ENCODE measurements at places on chromosomes 1 and 21.

GRCh38 chr1:51733793-51734522, 117.1 kb downstream of the OSBPL9 start:
- no peak for DNase-seq

GRCh38 chr1:187514110-187514509, 685.4 kb downstream of the PLA2G4A start:
- DNase-seq, result no peak

- no peak for DNase-seq
Measured at GRCh38 chr1:232211149-232211548, 418.8 kb downstream of the SIPA1L2 start.

- no peak for DNase-seq
Measured at GRCh38 chr1:228488818-228489674, 1.9 kb downstream of the RNF187 start.

DNA sequence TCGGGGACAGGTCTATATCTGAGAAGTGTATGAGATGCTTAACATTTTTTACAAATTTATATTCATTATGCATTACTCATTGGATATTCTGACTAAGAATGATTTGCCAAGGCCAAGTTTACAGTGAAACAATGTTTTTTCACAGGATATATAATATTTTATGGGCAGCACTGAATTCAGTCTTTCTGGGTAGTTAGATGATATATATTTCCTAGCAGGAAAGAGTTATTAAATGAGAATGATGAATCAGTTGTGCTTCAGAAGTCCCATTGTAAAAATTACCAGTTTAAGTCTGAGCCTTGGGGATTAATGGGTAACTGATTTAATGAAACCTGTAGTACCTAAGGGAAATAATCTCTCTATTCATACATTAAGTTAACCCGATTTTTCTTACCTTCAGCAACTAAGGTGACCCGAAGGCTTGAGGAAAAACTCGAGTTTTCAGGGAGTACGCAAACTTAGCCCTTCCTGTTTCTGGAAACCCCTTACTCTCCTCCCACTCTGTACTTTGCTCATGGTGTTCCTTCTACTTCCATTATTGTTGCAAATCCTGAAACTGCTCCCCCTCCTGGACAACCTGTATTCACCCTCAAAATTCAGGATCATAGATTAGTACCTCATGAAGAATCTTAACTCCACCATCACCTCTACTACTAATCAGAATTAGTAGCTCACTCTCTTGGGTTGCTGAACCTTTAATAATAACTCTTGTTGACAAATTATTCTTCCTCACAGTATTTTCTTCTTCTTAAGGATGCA, 135.1 kb downstream of the AK5 start:
- DNase-seq, result no peak

GRCh38 chr1:240395336-240395735, 216.6 kb downstream of the GREM2 start:
- no peak for DNase-seq

- no peak for DNase-seq
Measured at GRCh38 chr1:39452081-39452480, 39.4 kb upstream of the BMP8A start.

DNA sequence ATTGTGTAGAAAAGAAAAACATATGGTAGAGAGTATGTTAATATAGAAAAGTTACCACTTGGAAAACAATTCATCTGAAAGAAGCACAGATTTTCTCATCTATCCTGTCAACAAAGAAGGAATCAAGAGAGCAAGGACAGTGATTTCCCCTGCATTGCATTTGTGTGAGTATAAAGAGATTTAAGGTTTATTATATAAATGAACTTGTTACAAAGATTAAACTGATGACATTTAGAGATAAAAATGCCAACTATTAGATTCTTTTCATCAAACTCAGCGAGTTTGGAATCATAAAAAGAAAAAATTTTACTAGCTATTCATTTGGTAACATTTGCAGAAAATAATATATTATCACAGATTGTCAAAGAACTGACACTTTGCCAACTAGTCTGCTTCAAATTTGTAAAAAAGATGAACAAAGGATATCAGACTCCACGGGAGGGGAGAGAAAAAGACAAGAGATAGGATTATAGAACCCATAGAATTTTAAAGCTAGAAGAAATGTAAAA, at the start of gene RGS21:
Gene RGS21 (plus strand): TSS at position 51 of the 509 bp plus-strand sequence. CDS start 26,045 bp downstream, outside the sequence.
- no peak for DNase-seq

DNA sequence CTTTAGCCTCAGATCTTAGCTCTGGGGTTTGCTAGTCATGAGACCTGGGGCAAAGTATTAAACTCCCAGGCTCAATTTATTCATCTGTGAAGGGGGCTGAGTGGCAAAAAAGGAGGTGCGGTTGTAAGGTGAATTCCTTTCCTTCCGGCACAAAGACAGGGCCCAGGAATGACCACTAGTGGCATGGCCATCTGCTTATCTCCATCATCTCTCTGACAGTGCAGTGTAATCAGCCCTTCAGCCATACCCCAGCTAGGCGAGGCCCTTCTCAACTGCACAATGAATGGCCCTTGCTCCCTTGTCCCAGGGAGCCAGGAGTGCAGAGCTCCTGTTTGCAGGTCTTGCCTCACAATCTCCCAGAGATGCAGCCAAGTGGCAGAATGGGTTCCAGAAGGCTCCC, 5.6 kb upstream of the SLC26A9 start:
- no peak for DNase-seq

DNA sequence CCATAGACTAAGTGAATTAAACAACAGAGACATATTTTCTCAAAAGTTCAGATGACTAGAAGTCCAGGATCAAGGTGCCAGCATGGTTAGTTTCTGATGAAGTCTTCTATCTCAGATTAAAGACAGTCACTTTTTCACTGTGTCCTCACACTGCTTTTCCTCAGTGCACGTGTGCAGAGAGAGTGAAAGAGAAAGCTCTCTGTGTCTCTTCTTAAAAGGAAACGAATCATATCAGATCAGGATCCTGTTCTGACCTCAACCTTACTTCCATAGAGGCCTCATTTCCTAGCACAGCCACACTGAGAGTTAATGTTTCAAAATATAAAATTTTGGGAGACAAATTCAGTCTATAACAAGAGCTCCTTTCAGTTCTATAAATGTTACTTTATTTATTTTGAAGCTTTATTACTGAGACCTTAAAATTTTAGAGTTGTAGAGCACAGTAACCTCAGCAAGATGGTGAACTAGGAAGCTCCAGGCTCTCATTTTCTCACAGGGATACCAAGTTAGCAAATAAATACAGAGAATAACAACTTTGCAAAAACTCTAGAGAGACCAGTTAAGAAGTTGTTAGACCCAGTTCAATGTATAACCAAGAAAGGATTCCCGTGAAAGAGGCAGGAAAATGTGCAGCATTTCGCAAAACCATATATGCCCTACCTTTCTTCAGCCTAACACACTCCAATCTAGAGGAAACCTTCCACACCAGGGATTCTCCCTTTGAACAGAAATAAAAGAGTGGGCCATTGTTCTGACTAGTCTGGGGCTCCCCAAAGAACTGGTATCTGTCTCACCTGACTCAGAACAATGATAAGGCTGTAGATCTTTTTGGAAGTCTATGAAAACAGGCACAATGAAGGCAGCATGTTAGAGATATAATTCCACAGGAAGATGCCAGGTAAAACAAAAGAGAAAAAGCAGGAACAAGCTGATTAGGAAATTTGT, 372.2 kb downstream of the MRPL39 start:
- DNase-seq, result no peak

DNA sequence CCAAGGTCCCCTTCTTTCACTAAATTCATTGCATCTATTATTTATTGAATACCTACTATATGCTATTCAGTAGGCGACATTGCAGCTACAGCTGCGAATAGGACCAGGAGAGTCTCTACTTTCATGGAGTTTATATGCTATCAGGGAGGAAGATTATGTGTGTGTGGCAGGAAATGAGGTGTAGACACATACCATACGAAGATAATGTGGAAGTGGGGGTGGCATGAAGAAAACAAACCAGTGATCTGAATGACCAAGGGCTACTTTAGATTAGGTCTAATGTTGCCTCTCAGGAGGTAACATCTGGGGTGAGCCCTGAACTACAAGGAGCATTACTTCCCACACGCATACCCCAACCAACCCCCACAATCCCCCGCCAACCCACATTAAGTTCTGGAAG, 1.0 kb upstream of the PPIH start:
- no peak for DNase-seq

- DNase-seq, result no peak
Measured at GRCh38 chr1:65691152-65691900, 101.4 kb upstream of the PDE4B start.

GRCh38 chr1:245113649-245114048, 41.1 kb upstream of the KIF26B start:
- DNase-seq, result no peak

DNA sequence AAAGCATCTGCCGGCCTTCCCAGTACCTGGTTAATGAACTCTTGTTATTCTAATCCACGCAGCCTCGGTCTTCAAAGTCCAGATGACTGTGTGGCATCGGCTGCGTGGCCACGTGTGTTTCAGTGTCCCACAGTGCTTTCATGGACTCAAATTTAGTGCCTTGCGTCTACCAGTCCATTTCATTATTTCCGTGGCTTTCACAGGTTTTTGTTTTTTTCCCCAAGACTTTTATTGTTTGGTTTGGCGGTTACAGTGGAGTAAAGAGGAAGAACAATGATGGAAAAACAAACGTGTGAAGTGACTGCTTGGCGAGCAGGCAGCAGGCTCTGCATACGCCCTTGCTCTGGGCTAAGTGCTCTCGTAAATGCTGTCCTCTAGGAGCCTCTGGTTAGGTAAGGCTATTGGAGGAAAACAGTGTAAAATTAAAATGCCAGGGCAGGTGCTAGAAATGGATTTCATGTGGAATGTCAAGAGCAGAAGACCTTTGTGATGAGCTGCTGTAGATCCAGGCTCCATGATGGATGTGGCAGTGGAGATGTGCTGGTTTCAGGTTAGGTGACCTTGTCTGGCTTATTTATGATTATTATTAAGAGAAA, 536.3 kb downstream of the KIF26B start:
- no peak for DNase-seq

GRCh38 chr1:86085741-86086409, 70.7 kb downstream of the COL24A1 start:
- DNase-seq, result no peak

GRCh38 chr1:41682149-41682548, 197.7 kb upstream of the EDN2 start:
- DNase-seq, result no peak

GRCh38 chr1:78102082-78102481, 56.3 kb downstream of the GIPC2 start:
- DNase-seq, result no peak

GRCh38 chr1:246567646-246568235, 1.5 kb downstream of the CNST start:
- no peak for DNase-seq

DNA sequence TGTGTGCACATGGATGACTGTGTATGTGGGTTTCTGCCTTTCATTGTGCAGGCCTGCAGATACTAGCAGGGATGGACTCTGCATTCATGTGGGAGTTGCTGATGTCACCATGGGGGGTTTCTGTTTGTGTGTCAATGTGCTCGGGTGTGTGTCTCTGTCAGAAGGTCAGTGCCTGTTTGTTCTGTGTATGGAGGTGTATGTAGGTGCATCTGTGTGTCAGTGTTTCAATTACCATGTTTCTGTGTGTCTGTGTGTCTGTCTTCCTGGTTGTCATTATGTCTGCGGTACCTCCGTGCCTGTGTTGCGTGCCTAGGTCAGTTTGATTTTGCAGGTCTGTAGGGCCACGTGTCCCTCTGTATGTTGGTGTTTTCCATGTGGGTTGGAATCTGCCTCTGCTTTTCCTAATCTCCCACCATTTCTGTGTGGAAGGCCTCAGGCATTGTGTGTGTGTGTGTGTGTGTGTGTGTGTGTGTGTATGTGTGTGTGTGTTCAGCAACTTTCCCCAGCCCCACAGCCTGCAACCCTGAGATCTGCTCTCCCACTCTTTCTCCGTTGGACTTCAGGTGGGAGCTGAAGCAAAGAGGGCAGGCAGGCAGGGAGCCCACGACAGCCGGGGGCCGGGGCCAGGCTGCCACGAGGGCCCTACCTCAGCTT, 36.7 kb upstream of the WASF2 start:
- DNase-seq, result no peak

DNA sequence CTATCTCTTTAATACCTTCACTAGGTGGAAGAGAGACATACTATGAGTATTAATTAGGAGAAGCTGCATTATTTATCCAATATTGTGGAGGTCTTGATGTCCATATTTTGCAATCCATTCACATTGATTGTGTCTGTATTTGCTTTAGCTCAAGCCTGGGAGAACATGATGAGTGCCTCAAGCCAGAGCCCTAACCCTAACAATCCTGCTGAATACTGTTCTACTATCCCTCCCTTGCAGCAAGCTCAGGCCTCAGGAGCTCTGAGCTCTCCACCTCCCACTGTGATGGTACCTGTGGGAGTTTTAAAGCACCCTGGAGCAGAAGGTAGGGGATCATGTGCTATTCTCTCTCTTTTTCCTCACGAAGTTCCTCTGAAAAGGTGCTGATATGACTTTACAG, 99.5 kb downstream of the CC2D1B start:
- no peak for DNase-seq

DNA sequence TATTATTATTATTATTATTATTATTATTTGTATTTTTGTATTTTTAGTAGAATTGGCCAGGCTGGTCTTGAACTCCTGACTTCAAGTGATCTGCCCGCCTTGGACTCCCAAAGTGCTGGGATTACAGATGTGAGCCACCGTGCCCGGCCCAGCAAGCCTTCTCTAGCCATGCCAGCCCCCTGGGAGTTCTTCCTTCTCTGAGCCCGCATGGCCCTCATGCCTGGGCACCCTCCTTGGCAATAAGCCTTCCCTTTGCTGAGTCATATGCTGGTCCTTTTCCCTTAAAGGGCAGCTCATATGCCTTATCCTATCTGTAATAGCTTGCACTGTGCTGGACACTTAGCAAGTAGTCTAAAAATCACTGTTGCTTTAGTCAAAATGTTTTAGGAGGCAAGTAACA, 8.5 kb upstream of the NBL1 start:
- DNase-seq, result no peak

- DNase-seq, result no peak
Measured at GRCh38 chr1:162709870-162710269, 77.6 kb downstream of the DDR2 start.

All from stimulated activated CD8-positive, alpha-beta memory T cell treated with anti-CD3 and anti-CD28 coated beads, Interleukin-4, amount 100 ng/mL, for 1 hour (primary cell).